Stimulated activated CD4-positive, alpha-beta T cell treated with anti-CD3 and anti-CD28 coated beads, Interleukin-2, amount 100 ng/mL, for 24 hours (primary cell): ENCODE measurements at places on chromosomes 3 and 15.

DNA sequence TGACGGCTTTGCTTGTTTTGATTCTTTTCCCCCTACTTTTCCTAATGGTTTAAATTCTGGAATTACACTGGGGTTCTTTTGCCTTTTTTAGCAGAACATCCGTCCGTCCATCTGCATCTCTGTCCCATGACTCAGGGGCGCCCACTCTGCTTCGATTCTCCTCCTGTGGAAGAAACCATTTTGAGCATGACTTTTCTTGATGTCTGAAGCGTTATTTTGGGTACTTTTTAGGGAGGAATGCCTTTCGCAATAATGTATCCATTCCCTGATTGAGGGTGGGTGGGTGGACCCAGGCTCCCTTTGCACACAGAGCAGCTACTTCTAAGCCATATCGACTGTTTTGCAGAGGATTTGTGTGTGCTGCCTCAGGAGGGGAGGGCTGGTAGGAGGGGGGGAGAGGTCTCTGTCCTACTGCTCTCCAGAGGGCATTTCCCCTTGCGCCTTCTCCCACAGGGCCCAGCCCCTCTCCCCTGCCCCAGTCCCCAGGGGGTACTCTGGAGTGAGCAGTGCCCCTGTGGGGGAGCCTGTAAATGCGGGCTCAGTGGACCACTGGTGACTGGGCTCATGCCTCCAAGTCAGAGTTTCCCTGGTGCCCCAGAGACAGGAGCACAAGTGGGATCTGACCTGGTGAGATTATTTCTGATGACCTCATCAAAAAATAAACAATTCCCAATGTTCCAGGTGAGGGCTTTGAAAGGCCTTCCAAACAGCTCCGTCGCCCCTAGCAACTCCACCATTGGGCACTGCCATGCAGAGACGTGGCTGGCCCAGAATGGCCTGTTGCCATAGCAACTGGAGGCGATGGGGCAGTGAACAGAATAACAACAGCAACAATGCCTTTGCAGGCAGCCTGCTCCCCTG lies 19.5 kb upstream of the BSN start:
- DNase-seq = no peak

DNA sequence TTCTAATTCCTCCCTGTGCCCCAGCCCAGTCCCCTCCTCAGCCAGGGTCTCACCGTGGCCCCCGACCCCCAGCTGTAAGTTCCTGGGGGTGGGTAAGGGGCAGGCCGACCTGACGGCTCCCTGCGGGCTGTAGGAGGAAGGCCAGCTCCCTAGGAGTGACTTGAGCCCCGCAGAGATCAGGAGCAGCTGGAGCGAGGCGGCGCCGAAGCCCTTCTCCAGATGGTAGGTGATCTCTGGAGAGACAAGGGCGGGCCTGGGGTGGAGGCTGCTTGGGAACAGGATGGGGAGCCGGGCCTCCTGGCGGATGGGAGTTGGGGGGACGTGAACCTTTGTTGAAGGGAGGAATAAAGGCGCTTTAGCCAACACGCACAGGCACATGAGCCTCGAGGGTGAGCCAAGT lies 4.2 kb downstream of the SLC28A1 start:
- no peak for DNase-seq

DNA sequence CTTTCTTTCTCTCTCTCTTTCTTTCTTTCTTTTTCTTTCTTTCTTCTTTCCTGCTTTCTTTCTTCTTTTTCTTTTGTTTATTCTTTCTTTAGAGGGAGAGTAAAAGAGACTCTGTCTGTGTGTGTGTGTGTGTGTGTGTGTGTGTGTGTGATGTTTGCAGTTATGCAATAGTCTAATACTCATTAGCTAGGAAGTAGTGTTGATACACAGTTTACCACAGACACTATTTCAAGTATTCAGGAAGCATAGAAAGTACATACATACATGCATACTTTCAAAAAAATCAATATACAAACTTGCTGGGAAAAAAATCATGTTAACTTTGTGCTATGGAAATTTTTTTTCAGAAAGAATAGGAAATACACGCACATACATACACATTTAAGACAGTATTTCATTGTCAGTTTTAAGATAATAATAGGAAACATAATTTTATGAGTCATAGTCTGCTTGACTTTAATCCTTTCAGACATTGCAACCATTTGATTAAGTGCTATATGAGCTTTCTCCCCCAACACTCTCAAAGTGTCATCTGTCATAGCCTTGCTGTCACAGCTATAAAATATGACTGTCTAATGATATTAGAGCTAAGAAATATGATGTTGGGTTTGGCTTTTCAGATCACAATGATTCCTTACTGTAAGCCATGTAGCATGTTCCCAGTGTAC lies 74.9 kb upstream of the EPHA3 start:
- DNase-seq = no peak

GRCh38 chr3:114154321-114154821 lies 24.5 kb downstream of the DRD3 start:
- DNase-seq = no peak

DNA sequence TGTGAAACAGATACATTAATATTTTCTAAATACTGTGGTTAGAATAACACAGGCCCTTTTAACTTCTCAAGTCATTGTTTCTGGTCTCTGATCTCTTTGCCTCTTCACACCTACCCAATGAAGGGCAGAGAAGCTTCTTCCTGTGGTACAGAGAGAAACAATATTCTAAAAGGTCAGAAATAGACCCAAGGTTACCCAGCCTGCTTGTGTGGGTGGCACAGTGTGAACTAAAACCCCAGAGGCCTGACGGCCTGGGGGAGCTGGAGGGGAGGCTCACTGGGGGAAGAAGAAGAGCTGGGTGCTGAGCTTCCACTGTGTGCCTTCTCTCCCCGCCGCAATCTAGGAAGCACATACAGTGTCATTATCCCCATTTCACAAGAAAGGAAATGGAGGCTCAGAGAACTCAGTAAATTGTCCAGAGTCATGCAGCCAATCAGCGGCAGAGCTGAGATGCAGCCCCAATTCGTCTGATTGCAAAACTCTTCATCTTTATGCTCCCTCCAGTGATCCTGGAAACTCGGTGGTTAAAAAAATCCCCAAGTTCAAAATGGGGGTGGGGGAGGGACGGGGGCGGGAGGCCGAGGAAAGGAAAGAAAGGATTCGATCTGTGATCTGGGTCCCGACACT lies 64.1 kb upstream of the HEG1 start:
- no peak for DNase-seq

- DNase-seq = no peak
Measured at GRCh38 chr3:79040701-79041100, 727.1 kb downstream of the ROBO1 start.

- DNase-seq = no peak
Measured at GRCh38 chr3:135440746-135441145, 524.8 kb upstream of the PPP2R3A start.

GRCh38 chr3:11716573-11717290 lies 73.0 kb upstream of the VGLL4 start:
- DNase-seq = no peak

- DNase-seq = no peak
Measured at GRCh38 chr3:138046085-138046484, 36.1 kb downstream of the CLDN18 start.

DNA sequence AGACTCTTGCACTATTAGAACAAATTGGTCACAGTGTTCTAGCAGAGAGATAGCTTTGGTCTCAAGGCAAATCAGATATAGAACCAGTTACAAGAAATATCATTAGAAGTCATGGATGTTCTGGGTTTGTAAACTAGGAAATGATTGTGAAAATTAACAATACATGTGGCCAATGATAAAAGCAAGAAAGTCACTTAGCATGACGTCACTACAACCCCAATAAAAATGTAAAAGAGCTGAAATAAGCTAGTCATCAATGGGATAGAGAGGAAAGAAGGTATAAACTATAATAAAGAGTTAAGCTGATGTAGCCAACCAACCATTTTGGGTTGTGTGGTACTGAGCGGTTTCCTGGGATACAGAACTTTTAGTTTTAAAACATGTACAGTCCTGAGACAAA lies 32.1 kb upstream of the KCNH8 start:
- no peak for DNase-seq

- DNase-seq = no peak
Measured at GRCh38 chr3:49279376-49279775, 2.3 kb upstream of the C3orf62 start.

DNA sequence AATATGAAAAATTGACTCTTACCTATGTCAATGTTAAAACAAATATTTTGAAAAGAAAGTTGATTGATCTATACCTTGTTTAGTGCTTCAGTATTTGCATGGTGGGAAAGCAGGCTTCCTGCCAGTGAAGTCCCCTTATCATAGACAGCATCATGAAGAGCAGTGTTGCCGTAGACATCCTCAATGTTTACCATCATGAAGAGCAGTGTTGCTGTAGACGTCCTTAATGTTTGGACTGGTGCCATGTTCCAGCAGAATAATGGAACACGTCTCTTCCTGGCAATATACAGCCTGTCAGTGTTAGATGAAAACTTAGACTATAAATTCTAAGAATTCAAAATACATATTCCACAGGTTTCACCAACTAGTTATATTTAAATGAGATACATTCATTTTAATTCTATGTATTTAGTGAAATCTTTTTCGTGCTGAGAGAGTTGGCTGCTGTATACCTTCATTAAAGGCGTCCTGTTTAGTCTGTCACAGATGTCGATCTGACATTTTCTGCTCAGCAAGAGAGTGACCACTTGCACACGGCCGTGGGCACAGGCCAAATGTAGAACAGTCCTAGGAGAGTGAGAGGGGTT lies 116.8 kb downstream of the LMLN start:
- DNase-seq = no peak

GRCh38 chr3:166123576-166123975 lies 286.4 kb upstream of the BCHE start:
- no peak for DNase-seq

- DNase-seq = no peak
Measured at GRCh38 chr3:52294320-52295150, 6.9 kb downstream of the GLYCTK start.

GRCh38 chr3:71328926-71329325 lies 254.6 kb downstream of the FOXP1 start:
- no peak for DNase-seq

- DNase-seq = no peak
Measured at GRCh38 chr15:52532427-52532826, 3.7 kb upstream of the MYO5A start.

DNA sequence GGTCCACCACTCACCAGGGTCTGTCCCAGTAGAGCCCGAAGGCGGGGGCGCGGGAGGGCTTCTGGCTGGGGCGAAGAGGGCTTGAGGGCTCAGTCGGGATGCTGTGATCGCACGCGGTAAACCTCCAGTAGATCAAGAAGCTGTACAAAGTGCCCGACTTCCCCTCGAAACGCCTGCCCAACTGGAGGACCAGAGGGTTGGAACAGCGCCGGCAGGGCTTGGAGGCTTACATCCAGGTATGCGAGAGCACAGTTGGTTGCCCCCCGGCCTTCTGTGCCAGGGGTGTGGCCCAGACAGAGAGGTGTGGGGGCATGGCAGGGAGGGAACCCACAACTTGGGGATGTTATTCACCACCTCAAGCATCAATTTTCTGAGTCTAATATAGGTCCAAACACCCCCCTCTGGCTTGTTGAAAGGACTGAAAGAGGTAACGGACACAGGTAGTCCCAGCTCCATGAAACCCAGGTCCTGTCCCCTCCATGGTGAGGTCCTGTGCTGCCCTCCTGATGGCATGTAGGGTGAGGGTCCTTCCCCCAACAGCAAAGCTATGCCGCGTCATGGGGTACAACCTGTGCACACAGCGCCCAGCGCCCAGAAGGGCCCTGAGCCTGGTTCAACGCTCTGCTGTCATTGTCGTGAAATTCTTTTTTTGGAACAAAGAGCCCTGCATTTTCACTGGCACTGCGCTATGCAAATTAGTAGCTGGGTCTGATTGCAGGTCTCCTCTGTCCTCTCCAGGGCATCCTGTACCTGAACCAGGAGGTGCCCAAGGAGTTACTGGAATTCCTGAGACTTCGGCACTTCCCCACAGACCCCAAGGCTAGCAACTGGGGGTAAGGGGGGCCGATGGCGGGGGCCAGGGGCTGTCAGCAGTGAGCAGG lies 1.2 kb downstream of the SNX22 start:
- no peak for DNase-seq

DNA sequence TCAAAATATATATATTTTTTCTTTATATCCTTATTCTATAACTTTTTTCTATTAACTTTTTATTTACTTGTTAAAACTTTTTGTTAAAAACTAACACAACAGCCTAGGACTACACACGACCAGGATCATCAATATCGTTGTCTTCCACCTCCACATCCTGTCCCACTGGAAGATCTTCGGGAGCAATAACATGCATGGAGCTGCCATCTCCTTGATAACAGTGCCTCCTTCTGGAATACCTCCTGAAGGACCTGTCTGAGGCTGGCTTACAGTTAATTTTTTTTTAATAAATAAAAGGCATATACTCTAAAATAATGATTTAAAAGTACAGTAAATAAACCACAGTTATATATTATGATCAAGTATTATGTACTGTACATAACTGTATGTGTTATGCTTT lies 58.9 kb downstream of the SFMBT1 start:
- DNase-seq = no peak

GRCh38 chr3:32238453-32239306 lies at the start of gene CMTM8:
Gene CMTM8 (plus strand): TSS chr3:32238680. CDS start chr3:32238973, 293 bp downstream.
- DNase-seq = peak; percentile 75

DNA sequence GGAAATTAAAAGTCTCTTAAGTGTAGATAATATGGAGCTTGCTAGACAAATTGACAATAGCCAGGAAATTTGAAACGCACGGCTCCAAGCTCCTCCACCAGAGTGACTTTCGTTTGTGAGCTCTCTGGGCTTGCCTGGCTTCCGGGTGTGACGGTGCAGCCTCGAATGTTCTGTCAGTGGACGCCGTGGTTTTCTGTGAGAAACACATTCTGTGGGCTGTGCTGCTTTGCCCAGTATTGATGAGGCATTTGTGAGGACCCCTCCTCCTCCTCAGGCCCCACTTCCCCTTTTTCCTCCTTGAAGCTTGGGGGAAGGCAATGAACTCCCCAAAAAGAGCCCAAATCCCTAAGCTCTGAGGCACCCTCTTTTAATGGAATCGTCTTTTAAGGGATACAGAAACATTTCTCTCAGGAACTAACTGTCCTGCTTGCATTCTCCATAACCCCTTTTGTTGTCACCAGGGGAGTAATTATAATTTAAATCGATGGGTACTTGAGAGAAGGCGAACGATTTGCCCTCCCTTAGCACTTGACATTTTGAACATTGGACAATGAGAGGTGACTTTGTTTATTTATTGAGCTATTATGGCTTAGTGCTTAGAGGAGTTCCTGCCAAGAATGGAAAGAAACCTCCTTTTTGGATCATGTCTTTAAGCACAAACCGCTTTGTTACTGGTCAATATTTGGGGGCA lies 40.8 kb downstream of the POLR2M start:
- no peak for DNase-seq

GRCh38 chr3:73228959-73229358 lies 167.5 kb downstream of the EBLN2 start:
- DNase-seq = no peak

GRCh38 chr15:73712107-73712506 lies 27.9 kb downstream of the CD276 start:
- no peak for DNase-seq
